ENCODE measurements at places on chromosomes 6 and 20.
A peak's percentile ranks its signal among the peaks of the same experiment; 100 is the strongest.

DNA sequence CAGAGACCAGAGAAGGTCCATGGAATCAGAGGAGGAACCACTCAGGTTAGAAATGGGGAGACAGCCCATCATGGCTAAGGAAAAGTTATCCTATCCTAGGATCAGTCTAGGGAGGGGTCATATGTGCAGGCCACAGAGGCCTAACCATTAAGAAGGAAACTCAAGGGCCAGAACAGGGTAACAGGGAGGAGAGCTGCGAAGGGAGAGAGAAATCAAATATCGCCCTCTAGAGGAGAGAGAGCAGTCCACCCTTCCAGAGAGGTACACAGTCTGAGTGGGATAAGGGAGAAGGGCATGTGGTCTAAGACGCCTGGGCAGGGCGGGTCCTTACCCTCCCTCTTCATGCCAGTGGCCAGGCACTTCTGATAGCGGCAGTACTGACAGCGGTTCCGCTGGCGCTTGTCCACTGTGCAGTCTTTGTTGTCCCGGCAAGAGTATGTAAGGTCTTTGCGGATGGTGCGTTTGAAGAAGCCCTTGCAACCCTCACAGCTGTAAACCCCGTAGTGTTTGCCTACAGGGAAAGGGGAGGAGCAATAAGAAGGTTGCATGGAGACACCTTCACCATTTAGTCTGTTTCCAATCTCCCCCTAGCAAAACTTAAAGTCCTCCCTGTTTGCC is 2.9 kb downstream of the RXRB start:
- peak; percentile 68 for DNase-seq

- DNase-seq, result no peak
Measured at GRCh38 chr6:112305795-112306564, 41.1 kb upstream of the RFPL4B start.

GRCh38 chr6:29153083-29153482 is 17.6 kb upstream of the OR2J2 start:
- DNase-seq, result no peak

DNA sequence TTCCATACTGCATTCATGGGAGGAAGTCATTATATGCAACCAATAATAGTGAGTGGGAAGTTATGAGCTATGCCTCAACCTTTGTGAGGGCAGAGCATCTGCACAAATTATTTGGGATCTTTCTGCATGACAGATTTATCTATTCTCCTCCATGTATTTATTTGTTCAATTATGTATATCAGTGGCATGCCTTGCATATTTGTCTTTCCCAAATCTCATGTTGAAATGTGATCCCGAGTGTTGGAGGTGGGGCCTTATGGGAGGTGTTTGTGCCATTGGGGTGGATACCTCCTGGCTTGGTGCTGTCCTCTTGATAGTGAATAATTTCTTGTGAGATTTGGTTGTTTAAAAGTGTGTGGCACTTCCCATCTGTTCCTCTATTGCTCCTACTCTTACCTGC is 1246.0 kb upstream of the CITED2 start:
- no peak for DNase-seq

DNA sequence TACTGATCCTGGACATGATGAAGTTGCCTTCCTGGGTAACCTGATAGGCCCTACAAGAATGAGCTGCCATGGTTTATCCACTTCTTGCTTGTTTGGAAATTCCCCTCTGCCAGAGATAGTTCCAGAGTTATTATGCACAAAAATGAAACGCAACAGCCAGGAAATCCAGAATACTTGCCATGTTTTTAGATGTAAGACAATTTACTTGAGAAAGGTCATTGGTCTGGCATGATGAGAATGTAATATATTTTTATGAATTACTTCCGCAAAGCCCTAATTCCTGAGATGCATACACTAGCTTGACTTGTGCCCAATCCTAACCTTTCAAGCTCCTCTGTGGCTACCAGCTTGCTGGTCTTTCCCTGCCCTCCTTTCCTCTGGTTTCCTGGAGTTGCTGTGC is 27.9 kb upstream of the NT5E start:
- DNase-seq, result peak; percentile 86

DNA sequence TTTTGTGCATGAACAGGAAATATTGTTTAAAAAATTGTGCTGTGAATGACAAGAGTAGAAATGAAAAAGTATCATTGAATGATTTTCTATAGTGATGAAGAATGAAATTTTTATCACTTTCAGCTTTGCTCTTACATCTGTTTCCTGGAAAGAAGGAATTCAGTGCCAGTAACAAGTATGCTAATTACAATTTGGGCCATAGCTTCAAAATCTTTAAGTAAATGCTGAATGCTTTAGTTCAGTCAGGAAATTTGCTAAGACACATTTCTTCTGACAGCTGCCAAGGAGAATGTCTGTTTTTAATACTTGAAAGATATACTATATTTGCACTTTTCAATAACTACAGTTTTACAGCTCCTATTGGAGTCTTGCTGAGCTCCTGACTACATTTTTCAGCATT is 203.7 kb upstream of the RSPO3 start:
- no peak for DNase-seq

DNA sequence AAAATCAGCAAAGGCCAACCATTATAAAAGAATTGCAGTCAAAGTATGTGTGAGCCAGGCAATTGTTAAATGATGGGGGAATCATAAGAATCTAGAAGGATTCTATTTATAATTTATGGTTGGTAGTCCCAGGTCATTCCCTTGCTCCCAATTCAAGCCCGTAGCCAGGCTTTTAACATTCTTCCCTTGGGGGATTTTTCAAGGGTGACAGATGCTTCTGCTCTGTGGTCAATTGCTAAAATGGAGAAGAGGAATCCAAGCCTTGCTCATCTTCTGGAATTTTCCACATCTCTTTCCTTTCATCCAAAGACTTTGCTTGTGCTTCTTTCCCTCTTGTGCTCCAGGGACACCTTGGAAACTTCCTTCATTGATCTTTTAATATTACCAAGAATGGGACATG is 18.0 kb upstream of the BCAS1 start:
- DNase-seq, result peak; percentile 53

DNA sequence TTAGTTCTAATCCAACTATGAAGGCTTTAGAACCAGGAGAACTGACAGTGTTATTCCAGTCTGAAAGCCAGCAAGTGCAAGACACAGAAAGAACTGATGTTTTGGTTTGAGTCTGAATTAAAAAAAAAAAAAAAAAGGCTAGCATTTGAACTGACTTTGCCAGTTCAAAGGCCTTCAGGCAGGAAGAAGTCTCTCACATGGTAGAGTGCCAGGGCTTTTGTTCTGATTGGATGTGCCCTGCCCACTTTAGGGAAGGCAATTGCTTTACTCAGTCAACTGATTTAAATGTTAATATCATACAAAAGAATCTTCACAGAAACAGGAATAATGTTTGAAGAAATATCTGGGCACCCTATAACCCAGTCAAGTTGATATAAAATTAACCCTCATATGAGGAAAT is 212.2 kb downstream of the HIVEP2 start:
- no peak for DNase-seq

- peak; percentile 16 for DNase-seq
Measured at GRCh38 chr6:135071541-135071940, 16.9 kb upstream of the HBS1L start.

DNA sequence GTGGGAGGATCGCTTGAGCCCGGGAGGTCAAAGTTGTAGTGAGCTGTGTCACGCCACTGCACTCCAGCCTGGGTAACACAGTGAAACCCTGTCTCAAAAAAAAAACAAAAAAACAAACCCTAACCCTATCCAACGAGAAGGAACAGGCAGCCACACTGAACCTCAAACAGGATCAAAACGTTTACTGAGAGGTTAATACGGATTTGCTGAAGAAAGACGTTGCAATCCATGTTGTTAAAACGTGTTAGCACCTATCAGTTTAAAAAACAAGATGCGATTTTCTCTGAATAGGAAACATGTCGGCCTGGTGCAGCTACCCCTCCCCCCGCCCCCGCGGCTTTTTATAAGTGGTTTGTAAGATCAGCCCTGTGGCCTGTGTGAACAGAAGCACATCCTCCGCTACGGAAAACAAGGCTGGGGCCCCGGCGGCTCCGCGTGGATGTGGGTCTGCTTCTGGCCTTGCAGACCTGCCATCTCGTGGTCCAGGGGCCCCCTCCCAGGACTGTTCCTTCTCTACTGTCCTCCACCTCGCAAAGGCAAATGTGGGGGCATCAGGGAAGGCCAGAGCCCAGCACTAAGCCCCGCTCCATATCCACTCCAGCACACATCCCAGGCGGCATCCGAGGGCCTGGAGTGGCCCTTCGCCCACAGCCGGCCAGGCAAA is 11.4 kb downstream of the SLC2A4RG start:
- no peak for DNase-seq

GRCh38 chr20:44083220-44083933 is 103.6 kb downstream of the JPH2 start:
- peak; percentile 68 for DNase-seq

DNA sequence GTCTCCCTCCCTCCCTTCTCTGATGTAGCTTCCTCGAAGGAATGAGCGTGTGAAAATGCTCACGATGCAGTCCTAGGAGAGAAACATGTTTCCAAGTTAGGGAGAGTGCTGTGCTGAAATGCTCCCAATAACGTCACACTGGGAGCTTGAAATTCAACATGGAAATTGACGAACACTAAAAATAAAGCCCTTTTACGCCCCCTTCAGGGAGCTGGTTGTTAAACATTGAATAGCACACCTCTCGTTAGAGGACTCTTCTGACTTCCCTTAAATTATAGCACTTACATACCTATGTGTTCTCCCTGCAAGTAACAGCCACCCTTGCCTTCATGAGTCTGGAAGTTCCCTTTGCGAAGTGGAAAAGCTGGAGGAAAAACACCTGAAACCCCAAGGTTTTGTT is 88.6 kb downstream of the BFSP1 start:
- no peak for DNase-seq

DNA sequence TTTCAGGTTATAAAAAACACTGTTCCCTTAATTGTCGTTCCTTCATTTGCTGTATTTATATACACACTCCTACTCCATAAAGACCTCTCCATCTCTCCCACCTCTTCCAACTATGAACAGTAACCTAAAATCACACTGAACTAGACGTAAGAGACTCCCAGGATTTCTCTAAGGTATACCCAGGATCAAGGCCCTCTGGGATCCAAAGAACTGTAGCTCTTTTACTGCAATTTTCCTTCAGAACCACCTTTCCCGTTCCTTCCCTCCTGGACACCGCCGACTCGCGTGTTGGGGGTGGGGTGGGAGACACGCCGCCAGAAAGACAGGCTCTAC is 680 bp downstream of the LATS1 start:
- DNase-seq, result no peak

DNA sequence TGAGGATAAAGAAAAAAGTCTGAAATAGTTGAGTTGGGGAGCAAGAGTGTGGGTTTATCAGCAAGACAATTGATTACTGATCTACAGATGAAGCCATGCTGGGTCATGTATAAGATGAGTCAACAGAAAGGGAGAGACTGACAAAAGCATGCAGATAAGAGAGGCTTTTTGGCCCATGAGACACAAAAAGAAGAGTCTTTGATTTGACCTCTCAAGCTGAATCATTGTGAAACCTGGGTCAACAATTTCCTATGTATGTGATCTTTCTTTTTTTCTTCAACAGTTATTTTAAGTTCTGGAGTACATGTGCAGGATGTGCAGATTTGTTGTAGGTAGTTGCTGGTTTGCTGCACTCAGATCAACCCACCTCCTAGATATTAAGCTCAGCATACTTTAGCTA is 15.9 kb downstream of the RIMS1 start:
- DNase-seq, result no peak

DNA sequence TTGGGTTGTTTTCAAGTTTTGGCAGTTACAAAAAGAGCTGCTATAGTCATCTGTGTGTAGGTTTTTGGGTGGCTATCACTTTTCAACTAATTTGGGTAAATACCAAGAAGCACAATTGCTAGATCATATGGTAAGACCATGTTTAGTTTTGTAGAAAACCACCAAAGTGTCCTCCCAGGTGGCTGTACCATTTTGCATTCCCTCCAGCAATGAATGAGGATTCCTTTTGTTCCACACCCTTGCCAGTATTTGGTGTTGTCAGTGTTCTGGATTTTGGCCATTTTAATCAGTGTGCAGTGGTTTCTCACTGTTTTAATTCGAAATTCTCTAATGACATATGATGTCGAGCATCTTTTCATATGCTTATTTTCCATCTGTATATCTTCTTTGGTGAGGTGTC is 457.5 kb upstream of the ARID1B start:
- no peak for DNase-seq

GRCh38 chr20:23492292-23492691 is 1.4 kb downstream of the CST8 start:
- no peak for DNase-seq

DNA sequence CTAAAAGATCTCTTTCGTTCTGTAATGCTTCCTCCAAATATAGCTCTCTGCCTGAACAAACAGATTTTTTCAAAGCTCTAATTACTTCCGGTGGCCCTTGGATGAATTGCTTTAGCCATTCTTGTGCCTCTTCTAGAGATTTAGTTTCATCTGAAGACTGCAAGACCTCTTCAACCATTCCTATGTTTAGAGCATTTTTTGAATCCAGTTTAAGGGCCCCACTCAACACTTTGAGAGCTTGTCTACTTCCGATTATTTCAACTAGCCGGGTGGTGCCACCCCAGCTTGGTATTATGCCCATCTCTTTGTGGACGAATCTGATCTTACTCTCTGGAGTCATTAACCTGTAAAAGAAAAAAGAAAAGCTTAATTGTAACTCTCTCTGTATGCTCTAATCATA is 23.3 kb downstream of the RNF146 start:
- no peak for DNase-seq
